Activated naive CD4-positive, alpha-beta T cell treated with anti-CD3 and anti-CD28 coated beads, Interleukin-2, amount 50 U/mL, for 72 hours (primary cell): ENCODE measurements at places on chromosomes 5 and 9. TPM values are rescaled to one million over a fixed set of nuclear protein-coding genes. Genes with fewer than 3 reads are reported as not detected.

GRCh38 chr9:129052592-129052991 is 16.2 kb downstream of the MIGA2 start:
- no peak for DNase-seq

- DNase-seq: no peak
Measured at GRCh38 chr5:83556190-83556589, 84.6 kb downstream of the VCAN start.

DNA sequence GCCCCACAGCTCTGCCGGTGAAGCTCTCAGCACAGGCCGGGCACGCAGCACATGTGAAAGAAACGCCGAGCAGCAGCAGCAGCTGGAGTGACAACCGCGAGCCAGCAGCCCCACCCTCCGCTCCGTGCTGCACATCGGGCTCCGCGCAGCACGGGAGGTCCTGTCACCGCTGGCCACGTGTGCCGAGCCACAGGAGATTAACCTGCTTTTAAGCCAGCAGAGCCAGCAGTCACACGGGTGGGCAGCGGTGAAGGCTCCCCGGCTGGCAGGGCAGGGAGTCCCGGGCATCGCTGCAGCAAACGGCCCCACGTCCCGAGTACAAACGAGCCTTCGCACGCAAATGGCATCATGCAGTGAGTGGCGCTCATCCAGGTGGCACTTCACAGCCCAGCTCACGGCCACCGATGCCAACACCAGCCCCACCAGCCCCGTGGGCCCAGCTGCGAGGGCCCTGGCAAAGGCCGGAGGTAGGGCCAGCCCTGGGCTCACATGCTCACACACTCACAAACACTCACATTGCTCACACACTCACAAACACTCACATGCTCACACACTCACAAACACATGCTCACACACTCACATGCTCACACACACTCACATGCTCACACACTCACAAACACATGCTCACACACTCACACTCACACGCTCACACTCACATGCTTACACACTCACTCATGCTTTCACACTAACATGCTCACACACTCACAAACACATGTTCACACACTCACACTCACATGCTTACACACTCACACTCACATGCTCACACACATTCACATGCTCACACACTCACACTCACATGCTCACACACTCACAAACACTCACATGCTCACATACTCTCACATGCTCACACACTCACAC is 11.1 kb downstream of the CCDC187 start:
- no peak for DNase-seq

Gene SMIM33
- 0.11 TPM for total RNA-seq

GRCh38 chr5:177427211-177427822 is 841 bp downstream of the GRK6 start:
- no peak for DNase-seq

DNA sequence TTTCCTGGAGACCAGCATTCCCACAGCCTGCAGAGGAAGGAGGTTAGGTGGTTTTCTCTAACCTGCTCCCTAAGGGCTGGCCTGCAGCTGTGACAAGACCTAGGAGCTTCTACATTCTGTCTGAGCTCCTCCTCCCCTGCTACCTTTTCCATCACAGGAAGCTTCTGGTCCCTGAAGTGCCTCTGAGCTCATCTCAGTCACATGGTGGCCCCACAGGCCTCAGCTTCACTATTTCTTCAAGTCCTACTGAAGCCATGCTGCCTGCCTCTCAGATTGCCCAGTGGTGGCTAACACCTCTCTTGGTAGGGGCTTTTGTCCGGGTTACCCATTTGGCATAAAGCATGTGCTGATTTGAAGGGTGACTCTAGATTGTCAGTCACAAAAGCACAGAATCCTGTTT is 259.4 kb downstream of the CRB2 start:
- no peak for DNase-seq

- peak; percentile 76 for DNase-seq
Measured at GRCh38 chr5:180135128-180135955, 63.8 kb upstream of the RNF130 start.

GRCh38 chr9:127546125-127546832 is 65.8 kb upstream of the STXBP1 start:
- no peak for DNase-seq

DNA sequence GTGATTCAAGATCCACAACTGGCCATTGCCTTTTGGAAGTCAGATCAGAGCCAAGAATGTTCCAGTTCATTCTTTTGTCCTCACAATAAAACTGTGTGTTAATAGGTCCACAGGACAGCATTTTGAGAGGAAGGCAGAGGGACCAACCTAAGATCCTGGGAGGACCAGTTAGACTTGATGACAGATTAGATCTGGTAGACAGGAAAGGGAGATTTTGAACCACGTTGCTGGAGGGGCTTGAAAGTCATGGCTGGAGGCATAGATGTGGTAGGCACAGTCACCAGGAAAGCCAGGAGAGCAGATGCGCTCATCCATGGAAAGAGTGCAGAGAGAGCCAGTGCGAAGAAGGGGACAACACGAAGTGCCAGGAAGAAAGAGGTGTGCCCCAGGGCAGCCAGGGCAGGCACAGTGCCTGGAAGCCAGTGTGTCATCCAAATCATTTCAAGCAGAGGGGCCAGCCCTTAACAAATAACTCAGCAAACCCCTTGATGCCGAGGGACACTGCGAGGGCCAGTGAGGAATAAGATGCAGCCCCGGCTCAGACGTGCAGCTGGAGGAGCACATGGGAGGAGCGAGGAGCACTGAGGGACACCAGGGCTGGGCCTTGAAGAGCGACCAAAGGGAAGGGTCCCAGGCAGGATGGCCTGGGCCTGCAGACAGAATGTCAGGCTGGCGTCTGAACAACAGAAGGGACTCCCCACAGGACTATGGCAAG is 12.8 kb upstream of the SLC2A8 start:
- no peak for DNase-seq

DNA sequence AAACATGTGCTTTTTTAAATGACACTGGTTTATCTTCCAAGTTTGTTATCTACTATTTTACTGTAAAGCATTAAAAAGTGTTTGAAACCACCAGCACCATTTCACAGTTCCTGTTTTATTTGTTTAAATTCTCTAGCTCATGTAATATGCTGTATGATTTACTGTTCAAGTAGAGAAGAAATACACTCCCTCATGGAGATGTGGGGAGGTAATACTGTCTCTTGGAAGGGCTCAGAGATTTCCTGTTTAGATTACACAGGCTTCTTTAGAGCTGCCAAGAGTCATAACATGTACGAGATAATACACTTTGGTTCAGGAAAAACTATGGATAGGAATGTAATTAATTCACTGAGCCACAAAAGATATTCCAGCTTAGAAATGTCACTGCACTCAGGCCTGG is 135.0 kb upstream of the CCDC152 start:
- DNase-seq: no peak

- no peak for DNase-seq
Measured at GRCh38 chr9:101572316-101572715, 22.5 kb downstream of the PPP3R2 start.

DNA sequence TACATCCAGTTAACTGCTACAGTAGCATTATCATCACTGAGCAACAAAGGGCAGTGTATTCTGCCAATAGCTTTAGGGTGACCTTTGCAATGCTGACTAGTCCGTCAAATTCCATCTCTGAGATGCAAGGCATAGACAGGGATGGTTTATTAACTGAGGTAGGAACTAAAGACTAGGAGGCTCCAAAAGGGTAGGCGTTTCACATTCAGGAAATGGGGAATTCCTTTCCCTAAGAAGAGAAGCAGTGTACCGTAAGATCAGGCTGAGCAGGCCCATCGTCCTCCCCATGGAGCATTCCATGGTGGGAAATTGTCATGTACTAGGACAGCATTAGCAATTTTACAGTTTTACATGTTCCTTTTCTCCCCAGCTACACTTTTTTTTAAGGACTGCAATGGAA is 157.7 kb downstream of the BNC2 start:
- DNase-seq: no peak

Gene PCDHGA1
- total RNA-seq: not detected

Gene PCDHB4
- not detected for total RNA-seq

Gene MELK
- total RNA-seq: 55.1 TPM

DNA sequence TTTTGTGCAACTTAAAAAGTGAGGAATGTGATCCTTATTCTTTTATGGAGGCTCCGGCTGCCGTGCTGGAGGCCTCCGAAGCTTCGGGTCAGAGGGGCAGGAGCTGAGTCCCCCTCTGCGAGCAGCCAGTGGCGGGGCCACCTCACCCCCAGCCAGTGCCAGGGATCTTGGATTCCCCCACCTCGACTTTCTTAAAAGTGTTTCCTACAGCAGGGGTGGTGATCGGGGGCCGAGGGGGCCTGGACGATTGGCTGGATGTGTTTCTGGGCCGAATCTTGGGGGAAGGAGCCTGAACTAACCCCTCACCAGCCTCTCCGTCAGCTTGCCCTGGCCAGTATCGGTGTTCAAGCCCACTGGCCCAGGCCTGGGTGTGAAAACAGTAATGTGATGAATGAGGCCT is 92.2 kb upstream of the LMX1B start:
- DNase-seq: no peak

GRCh38 chr5:83145882-83146331 is 68.6 kb downstream of the XRCC4 start:
- no peak for DNase-seq

- DNase-seq: no peak
Measured at GRCh38 chr9:37107701-37108100, 12.7 kb upstream of the ZCCHC7 start.

DNA sequence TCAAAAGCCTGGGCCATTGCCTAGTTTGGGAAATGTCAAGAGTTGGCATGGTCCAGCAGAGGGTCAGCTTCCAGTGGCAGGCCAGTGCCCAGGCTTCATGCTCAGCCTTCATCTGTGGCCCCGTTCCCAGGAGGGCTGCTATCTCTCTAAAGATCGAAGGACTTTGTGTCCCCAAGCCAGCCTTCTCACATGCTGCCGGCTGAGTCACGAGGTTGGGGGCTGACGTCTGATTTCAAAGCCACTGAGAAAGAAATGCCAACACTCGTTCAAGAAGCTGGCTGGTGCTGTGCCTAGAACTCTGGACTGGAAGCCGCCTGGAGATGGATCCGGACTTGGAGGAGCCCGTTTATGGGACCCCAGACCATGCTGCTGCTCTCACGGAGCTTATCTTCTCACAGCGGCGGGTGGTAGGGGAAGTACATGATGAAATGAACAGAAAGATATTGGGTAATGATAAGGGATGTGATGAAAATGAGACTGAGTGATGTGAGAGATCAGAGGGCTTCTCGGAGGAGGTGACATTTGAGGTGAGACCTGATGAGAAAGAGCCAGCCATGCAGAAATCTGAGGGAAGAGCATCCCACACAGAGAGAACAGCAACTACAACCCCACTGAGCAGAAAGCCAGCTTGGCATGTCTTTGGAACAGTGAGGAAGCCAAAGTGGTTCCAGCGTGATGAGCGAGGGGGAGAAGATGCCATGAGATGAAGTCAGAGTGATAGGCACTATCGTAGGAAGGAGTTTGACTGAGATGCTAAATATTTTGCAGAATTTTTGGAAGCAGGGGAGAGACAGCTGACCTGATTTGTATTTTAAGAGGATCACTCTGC is 54.9 kb upstream of the BOD1 start:
- DNase-seq: no peak

DNA sequence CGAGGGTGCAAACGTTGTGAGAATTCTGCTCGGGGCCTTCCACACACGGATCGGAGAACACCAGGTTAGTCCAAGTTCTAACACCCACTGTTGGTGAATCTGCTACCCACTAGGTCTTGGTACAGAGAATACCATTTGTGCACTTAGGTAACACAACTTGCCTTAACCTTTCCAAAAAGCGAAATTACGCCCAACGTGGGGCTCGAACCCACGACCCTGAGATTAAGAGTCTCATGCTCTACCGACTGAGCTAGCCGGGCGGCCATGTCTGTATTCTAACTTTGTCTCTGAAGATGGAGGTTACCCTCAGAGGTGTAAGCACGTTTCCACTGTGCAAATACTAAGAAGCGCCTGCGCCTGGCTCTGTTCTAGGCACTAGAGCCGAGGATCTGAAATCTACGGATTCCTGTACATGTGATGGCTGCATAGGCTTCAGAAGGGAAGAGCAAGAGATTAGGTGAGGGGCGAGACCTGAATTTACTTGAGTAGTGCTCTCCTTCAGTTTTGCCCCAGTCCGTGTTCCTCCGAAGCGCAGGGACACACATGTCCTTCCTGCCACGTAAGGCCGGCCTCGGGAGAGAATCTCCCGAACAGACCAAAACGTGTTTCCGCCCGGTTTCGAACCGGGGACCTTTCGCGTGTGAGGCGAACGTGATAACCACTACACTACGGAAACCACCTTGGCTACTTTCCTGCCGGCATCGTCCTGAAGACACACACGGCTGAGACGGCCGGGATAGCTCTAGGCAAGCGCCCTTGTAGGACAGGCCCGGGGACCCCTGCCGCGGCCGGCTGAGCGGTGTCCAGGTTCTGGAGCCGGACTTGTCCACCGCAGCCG is 1.1 kb upstream of the TRIM41 start:
- peak; percentile 97 for DNase-seq

DNA sequence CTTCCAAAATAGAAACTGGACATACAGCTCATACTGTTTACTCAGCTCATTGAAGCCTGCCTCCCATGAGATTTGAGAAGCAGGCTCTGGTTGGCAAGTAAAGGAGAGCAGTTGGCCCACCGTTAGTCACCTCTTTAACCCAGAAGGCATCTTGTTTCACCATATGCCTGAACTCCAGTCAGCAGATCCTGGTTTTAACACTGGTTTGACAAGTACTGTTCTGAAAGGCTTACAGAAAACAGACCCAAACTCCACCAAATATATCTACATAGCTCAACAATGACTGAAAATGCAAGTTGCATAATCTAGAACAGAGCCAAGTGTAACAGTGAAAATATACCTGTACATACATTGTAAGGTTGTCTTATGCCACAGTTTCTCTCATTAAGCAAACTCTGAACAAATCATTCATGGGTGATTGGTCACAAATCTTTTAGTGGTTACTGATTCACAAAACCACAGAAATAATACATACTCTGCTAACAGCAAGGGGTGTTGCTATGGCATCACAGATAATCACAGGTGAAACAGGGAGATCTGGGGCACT is 198.8 kb downstream of the BNC2 start:
- no peak for DNase-seq

Gene GRIN3A
- 0.02 TPM for total RNA-seq

- no peak for DNase-seq
Measured at GRCh38 chr5:102277144-102277543, 18.9 kb downstream of the SLCO4C1 start.

GRCh38 chr5:106699796-106700195 is 970.9 kb downstream of the EFNA5 start:
- no peak for DNase-seq

Gene SH2D3C
- total RNA-seq: 39.5 TPM

GRCh38 chr5:13664377-13664776 is 280.1 kb downstream of the DNAH5 start:
- no peak for DNase-seq

Gene EGFLAM
- not detected for total RNA-seq
